ENCODE measurements at places on chromosomes 11 and 22.

- no peak for DNase-seq
These were observed 186.8 kb downstream of the TMEM135 start for GRCh38 chr11:87224486-87224885.

DNA sequence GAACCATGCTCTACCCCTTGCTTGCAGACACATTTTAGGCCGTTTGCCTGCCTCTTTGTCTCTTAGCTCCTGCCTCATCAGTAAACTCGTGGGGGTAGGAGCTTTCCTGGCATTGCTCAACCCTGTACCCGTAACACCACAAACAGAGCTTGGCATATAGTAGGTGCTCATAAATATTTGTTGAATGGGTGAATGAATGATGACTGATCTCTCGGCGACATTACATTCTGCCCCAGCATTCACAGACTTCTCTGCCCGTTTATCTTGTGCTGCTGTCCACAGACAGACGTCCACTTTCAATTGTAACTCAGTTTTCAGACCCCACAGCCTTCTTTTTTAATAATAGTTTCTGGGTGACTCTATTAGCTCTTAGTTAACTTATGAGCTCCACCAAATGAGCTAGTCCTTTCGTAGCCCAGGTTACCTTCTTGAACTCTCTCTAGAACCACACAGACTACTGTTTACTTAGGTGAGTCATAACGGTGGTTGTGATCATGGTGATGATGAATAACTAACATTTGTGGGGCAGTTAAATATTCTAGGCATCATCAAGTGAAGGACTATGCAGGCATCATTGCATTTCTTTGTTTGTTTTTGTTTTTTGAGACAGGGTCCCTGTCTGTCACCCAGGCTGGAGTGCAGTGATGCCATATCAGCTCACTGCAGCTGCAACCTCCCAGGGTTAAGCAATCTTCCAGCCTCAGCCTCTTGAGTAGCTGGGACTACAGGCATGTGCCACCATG, 188.4 kb downstream of the ADAMTS15 start:
- DNase-seq: peak; percentile 97

GRCh38 chr22:44344407-44344806, 31.7 kb upstream of the SHISAL1 start:
- DNase-seq: no peak

DNA sequence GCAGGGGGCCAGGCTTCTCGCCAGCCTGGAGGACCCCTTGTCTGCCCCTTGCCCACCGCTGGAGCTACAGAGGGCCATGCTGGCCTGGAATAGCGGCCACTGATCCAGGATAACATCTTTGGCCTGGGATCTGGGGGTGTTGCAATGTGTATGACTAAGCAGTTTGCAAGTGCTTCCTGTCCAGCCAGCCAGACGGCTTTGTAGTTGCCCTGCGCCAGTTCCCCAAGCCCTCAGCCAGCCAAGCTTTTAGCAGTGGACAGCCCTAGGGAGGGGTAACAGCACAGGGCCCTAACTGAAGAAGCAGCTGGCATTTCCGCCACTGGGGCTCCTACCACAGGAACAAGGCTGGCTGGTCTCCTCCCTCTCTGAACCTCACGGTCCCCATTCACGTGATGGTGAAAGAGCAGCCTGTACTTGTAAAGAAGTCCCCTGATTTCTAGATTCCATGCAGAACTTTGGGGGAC, 32.1 kb downstream of the UQCR10 start:
- DNase-seq: no peak

DNA sequence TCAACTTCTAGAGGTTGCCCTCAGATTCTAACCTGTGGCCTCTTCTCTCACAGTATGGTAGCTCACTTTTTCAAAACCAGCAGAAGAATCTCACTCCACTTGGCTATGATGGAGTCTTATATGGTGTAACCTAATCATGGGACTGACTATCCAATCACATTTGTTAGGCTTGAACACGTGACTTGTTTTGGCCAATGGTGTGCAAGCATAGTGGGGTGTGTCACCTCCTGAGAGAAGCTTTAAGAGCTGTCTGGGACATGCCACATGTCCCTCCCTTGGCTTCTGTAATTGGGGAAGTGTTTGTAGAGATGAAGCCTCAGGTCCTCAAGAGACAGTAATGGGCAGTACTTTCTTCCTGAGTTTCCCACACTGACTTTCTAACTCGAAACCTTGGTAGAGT, 12.8 kb upstream of the SMIM38 start:
- DNase-seq: no peak

DNA sequence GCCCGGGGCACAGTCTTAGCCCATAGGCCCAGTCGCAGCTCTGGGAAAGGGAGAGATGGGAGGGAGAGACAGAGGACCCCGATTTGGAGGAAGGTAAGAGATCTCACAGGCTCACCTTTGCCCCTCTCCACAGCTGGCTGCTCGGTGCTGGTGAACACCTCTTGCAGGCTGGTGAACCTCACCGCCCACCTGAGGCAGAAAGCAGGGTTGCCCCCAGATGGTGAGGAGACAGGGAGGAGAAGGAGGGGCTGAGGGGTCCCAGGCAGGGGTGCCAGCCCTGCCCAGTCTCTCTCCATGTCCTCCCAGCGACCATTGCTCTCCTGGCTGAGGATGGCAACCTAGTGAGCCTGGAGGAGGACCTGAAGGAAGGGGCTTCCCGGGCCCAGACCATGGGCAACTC, 1.2 kb downstream of the C22orf15 start:
- no peak for DNase-seq

DNA sequence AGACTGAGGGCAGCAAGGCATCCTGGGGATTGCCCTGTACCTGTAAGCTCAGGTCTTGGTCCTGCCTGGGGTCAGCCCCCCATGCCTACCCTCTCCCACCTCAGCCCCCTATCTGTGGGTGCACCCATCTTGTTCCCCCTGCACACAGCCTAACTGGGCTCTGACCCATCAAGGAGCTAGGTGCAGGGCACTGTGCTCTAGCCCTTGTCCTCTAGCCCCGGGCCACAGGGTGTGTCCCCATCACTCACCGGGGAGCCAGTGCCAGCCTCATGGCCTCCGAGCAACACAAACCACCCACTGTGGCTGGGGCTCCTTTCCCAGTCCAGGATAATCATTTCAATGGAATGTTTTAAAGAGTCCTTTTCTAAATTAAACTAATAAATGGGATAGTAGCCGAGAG, 293.9 kb upstream of the PLET1 start:
- no peak for DNase-seq

GRCh38 chr22:45645150-45645525, 26.5 kb upstream of the ATXN10 start:
- no peak for DNase-seq

- no peak for DNase-seq
These were observed 114.5 kb downstream of the NAT10 start for GRCh38 chr11:34219941-34220370.

- no peak for DNase-seq
These were observed 317.8 kb downstream of the NTM start for GRCh38 chr11:131688048-131688693.

DNA sequence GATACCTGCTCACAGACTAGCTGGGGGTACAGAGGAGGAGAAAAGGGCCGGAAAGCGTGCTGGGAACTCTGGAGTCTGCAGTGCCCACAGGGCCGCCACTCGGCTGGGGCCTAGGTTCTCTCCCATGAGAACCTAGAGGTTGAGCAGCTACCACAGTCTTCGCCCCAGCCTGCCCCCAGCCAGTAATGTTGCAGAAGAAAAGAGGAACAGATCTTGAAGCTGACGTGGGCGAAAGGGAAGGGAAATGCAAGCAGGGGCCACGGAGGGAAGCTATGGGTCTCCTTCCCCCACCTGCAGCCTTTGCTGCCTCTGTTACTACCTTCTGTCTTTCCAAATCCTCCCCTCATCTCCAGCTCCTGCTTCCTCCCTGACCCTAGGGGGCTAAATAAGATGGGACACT, 28.8 kb upstream of the P2RY2 start:
- no peak for DNase-seq

GRCh38 chr22:48490500-48491411, 1336.9 kb downstream of the BRD1 start:
- no peak for DNase-seq

DNA sequence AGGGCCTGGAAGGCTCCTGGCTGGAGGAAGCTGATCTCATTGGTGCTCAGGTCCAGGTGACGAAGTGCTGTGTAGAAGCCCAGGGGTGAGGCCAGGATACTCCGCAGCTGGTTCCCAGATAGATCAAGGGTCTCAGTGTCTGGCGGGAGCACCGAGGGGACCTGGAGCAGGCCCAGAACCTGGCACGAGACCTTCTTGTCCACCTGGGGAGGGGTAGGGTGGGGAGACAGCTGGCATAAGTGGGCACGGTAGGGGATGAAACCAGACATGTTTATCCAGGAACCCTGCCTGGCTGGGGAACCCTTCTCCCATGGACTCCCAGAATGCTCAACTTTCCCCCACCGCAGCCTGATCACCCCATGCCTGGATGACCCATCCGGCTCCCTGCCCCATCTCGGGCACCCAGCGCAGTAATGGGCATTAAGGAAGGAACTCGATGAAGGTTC, 9.2 kb downstream of the LRRC32 start:
- DNase-seq: no peak

GRCh38 chr11:43756575-43756974, 76.0 kb downstream of the HSD17B12 start:
- DNase-seq: no peak

- no peak for DNase-seq
These were observed 31.8 kb downstream of the PRDM11 start for GRCh38 chr11:45178223-45178622.

DNA sequence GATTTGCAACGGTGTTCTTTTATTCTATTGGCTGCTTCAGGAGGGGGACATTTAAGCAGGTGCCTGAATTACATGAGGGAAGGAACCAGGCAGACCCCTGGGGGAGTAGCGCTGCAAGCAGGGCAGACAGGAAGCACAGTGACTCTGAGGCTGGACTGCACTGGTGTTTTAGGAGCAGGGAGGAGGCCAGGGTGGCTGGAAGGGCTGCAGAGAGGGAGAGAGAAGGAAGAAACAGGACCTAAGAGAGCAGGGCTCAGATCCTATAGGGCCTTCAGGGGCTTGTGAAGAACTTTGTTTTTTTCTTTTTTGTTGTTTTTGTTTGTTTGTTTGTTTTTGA, 62.5 kb upstream of the SORL1-AS1 start:
- DNase-seq: no peak

DNA sequence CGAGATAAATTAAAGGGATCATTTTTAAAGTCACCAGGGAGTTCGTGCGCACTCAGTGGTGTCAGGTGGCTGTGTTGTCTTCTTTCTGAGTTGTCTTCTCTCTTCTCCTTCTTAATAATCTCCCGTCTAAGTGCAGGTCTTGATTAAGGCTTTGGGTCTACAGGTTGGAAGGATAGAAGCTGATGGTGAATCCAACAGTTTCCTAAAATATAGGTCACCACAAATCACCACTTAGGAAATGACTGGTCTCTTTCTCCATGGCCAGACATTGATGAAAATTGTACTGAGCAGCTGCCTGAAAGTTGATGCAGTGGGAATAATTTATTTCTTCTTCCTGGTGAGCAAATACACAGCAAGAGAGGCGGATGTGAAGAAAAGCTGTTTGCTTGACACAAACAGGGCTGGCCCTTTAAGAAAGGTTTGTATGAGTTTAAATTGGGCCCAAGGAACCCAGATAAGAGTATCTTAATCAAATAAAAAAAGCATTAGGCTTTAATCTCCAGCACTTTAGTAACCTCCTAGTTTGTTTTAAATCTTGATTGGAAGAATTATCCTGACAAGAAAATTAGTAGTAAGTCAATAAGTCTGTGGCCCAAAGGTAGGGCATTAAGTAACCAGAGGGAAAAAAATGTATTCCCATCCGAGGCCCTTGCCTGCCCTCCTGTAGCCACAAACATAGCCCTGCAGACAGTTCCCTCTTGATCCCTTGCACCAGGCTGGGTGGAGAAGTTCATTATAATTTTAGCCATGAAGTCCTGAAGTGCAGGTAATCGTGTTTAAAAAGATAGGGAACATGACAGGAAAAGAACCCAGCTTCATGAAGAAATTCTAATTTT, 245.8 kb downstream of the KIRREL3 start:
- DNase-seq: no peak

DNA sequence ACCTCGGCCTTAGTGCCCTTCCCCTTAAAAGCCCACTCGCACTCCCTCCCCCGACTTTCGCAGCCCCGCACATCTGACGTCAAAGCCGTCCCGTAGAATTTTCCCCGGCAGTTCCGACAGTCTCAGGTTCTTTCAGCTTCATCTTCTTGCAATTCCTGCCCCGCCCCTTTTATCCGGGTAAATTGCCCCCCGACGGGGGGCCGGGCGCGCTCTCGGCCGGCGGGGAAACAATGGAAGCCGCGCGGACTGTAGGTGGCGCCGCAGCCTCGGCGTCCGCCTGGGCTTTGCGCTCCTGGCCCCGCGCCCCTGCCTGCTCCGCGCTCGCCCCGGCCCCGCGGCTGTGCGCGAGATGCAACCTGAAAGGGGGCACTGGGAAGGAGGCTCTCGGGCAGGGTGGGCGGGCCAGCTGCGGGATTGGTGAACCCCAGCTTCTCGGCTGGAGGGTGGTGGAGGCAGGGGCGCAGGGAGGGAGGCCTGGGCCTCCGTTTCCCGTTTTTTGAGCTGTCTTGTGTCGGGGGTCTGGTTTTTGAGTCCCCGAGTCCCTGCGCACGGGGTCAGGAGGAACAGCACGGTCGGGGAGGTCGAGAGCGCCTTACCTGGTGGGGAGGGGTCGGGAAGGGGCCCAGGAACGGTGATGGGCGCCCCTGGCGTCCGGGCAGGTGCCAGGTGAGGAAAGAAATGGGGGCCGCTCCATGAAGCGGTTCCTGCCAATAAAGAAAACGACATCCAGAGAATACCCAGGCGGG, 859 bp upstream of the FGF19 start:
- DNase-seq: no peak

GRCh38 chr22:23183061-23183698, 2.9 kb downstream of the BCR start:
- no peak for DNase-seq

DNA sequence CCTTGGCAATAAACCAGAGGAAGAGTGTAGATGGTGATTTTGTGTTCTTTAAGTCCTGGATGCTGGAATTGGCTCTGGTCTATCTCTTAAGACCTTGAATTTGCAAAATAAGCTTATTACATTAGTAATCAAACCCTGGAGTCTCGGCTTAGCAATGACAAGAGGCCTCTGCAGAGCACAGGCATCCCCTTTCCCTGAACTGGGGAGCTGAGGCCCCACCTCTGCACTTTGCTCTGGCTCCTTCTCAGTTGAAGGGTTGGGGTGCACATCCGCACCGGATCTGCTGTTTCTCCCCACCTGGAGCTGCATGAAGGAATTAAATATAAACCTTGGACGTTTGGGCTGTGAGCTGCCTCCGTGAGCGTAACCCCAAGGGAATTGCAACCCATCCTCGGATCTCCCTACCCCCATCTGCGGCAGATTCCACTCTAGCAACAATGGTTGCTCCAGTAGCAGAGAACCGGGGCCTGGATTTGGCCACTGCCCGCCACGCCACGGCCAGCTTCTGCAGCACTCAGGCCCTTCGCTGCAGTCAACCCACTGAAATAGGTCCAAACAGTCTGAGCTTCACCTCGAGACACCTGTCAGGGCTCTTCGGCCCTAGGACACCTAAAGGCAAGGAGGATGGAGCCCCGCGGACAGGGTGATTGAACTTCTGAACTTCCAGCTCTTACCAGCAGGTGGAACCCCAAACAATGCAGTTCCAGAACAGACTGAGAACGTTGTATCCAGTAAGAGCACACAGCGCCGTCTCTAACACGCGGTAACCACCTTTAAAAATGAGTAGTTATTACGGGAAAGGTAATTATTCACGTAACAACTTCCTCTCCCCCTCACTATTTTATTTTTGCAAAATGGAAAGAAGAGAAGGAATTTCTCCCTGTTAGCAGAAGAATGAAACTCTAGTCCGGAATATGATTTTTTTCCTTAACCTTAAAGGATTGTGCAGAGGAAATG, 54.8 kb upstream of the CAPRIN1 start:
- DNase-seq: peak; percentile 54
